Uterus (tissue), 4 donors: ENCODE measurements at places on chromosomes 2 and 18. TPM values are rescaled to one million over a fixed set of nuclear protein-coding genes. Genes with fewer than 3 reads are reported as not detected.
A peak's percentile ranks its signal among the peaks of the same experiment; 100 is the strongest.

The RAPGEF4 gene
- total RNA-seq = 26.2 TPM

The AQP12A gene
- not detected for total RNA-seq

The PID1 gene
- total RNA-seq = 48.5 TPM

The SPDYA gene
- not detected for total RNA-seq

The GPR155 gene
- total RNA-seq = 5.4 TPM

The IHH gene
- total RNA-seq = not detected

- no peaks in the 10 kb centered on the region for H3K27me3 ChIP-seq
- no peaks in the 10 kb centered on the region for H3K36me3 ChIP-seq
- no peak overlapping the region for H3K27ac ChIP-seq
- H3K4me3 ChIP-seq = no peak overlapping the region
- H3K4me1 ChIP-seq = no peaks in the 10 kb centered on the region
Observed at GRCh38 chr2:207901401-207901800, 123.9 kb downstream of the PLEKHM3 start.

GRCh38 chr18:21300908-21301200 lies 58.8 kb downstream of the GREB1L start:
- no peak overlapping the region for H3K4me3 ChIP-seq
- no peaks in the 10 kb centered on the region for H3K36me3 ChIP-seq
- H3K4me1 ChIP-seq = no peaks in the 10 kb centered on the region

DNA sequence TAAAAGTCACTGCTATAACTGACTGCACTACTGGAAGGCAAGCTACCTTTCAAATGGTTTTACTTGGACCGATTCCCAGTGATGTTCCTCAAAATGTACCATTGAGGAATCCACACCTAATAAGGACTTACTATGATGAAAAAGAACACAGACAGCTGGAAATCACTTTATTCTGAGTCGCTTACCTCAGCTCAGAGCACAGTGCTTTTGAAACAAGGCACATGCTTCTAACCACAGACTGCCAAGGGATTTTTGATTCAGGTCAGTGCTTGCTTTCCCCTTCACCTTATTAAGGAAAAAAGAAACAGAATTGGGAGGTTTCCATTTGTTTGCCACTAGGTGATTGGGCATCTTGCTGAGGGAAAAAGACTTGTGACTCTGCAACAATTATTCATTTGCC lies 707.5 kb upstream of the FSHR start:
- no peak overlapping the region for H3K4me3 ChIP-seq
- no peaks in the 10 kb centered on the region for H3K4me1 ChIP-seq
- H3K27me3 ChIP-seq = no peaks in the 10 kb centered on the region
- DNase-seq = no peak
- H3K27ac ChIP-seq = no peak overlapping the region

GRCh38 chr2:184685999-184686841 lies 87.9 kb downstream of the ZNF804A start:
- DNase-seq = no peak
- H3K27me3 ChIP-seq = no peaks in the 10 kb centered on the region
- no peak overlapping the region for H3K4me3 ChIP-seq
- no peaks in the 10 kb centered on the region for H3K36me3 ChIP-seq

DNA sequence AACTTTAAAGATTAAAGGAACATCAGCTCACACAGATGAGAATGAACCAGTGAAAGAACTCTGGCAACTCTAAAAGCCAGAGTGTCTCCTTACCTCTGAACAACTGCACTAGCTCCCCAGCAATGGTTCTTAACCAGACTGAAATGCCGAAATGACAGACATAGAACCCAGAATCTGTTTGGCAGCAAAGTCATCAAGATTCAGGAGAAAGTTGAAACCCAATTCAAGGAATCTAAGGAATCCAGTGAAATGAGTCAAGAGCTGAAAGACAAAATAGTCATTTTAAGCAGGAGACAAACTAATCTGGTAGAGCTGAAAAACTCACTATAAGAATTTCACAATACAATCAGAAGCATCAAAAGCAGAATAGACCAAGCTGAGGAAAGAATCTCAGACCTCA lies 72.0 kb downstream of the STRADB start:
- H3K36me3 ChIP-seq = no peaks in the 10 kb centered on the region
- no peak overlapping the region for H3K27ac ChIP-seq
- H3K4me1 ChIP-seq = no peaks in the 10 kb centered on the region
- H3K27me3 ChIP-seq = no peaks in the 10 kb centered on the region
- H3K4me3 ChIP-seq = no peak overlapping the region

- no peak for DNase-seq
- H3K4me1 ChIP-seq = peaks cover 4% of the 10 kb centered on the region
- H3K27ac ChIP-seq = peak overlapping the region; percentile 49
Observed at GRCh38 chr2:18474700-18475099, 85.8 kb downstream of the RDH14 start.

DNA sequence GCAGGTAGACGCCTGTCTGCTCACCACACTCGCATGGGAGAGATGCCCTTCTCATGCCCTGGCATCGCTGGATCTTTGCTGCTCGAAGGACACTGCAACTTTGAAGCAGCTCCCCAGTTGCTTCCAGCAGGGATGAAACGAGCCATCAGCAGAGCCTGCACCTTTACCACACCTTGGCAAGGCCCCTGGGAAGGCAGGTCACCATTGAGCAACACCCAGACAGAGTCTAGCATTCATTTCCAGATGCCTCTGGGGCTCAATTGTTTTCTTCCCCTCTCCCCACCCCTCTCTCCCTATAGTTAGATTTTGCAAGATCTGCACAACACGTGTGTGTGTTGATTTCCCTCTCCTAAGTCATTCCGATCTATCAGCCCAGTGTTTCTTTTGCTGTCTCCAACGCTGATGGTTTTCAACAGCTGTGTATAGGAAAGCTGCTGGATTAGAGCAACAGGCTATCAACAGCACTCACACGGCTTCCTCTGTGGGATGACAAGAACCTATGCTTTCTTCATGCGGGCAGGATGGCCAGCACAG lies 25.6 kb upstream of the INHBB start:
- no peak overlapping the region for H3K4me3 ChIP-seq
- H3K27me3 ChIP-seq = no peaks in the 10 kb centered on the region
- H3K4me1 ChIP-seq = no peaks in the 10 kb centered on the region
- DNase-seq = no peak
- H3K36me3 ChIP-seq = no peaks in the 10 kb centered on the region

DNA sequence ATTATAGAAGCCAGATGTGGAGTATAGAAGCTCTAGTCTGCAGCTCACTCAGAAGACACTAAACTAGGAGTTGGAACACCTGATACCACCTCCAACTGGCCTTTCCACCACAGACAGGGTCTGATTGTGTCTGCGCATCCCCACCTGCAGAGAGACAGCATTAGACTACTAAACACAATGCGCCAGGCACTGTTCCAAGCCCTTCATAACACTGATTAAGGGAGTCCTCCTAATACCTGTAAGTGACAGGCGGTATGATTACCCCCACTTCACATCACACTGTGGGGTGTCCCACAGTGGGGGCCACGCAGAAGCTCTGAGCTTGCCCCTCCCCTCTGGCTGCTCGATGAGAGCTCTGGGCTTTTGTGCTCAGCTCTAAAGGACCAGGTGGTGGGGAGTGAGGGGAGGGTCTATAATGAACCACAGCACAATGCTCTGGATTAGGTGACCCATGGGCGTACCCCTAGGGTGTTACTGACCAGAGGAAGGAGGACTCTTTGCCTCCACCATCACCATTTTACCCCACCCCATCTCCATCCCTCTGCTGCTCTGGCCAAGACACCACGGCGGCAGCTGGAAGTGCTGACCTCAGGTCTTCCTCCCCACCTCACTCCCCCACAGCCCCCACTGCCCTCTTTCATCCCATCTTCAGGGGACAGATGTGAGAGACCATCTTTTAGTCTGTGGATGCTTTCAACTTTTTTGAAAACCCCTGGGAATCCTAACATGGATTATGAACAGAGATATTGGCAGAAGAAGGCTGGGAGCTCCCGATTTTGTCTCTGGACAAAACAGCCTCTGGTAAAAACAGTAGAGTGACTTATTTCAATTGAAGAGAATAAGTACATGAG lies 145.1 kb downstream of the GFPT1 start:
- H3K4me3 ChIP-seq = no peak overlapping the region
- H3K4me1 ChIP-seq = no peaks in the 10 kb centered on the region
- no peaks in the 10 kb centered on the region for H3K27me3 ChIP-seq
- H3K36me3 ChIP-seq = no peaks in the 10 kb centered on the region
- H3K27ac ChIP-seq = peak overlapping the region; percentile 67
- peak; percentile 29 for DNase-seq

DNA sequence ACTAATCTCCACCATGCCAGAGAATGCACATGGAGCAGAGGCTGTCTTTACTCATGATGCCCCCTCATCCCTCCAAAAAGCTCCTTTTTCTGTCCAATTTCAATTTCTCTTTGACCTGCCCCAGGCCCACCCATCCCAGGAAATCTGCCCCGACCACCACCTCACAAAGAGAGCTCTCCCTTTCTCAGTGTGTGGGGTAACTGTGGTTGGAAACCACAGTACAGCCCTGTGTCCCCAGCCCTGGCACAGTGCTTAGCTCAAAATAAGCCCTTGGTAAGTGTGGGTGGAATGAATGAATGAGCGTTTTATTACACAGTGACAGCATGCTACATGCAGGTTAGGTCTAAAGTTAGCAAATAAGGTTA lies 43.7 kb upstream of the CAB39 start:
- H3K27me3 ChIP-seq = no peaks in the 10 kb centered on the region
- DNase-seq = no peak
- H3K27ac ChIP-seq = no peak overlapping the region

DNA sequence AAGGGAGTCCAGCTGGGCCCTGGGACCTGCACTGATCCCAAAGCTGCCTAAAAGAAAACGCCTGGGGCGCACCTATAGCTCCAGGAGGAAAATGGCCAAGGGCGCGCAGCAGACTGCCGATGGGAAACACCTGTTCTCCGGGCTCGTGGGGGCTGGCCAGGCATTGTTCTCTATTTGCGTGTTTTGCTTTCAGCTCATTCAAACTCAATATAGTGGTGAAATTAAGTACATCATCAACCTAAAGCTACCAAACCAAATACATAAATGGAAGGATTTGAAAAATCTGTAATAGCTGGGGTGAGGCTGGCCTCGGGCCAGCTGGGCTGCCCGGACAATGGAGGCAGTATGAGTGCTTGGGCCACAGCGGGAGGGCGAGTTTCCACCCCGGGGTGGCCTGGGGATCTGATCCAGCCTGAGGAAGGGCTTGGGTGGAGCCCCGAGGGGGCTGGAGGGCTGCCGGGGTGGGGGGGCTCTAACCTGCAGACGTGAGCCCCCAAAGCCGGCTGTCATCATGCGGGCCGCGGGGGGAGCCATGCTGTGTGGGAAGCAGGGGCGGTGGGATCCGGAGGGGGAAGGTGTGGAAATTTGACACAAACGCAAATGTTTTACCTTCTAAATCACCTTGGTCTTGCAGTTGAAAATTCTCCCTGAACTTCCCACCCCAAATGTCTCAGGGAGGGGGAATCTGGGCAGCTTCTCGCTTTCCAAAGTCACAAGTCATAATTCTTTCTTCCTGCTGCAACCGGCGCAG lies 77.6 kb downstream of the ASB1 start:
- H3K36me3 ChIP-seq = no peaks in the 10 kb centered on the region
- no peak overlapping the region for H3K27ac ChIP-seq
- no peak overlapping the region for H3K4me3 ChIP-seq
- no peaks in the 10 kb centered on the region for H3K4me1 ChIP-seq

DNA sequence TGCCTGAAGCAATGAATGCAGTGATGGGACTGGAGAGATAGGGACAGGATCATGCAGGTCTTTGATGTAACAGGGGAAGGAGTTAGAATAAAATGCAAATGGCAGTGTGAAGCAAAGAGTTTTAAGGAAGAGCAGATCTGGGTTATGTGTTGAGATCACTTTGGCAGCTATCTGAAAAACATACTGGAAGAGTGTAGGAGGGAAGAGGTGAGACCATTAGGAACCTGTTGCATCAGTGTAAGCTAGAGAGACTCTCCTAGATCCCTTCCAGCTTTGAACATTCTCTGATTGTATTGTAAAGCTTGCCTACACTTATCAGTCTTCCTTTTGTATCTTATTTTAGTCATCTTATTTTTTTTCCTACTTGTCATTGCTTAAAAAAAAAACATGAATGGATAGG lies 10.5 kb downstream of the ACVR2A start:
- H3K27ac ChIP-seq = no peak overlapping the region
- H3K36me3 ChIP-seq = no peaks in the 10 kb centered on the region
- H3K4me1 ChIP-seq = no peaks in the 10 kb centered on the region
- DNase-seq = no peak
- H3K27me3 ChIP-seq = no peaks in the 10 kb centered on the region

- H3K4me1 ChIP-seq = no peaks in the 10 kb centered on the region
- H3K27ac ChIP-seq = no peak overlapping the region
- no peak for DNase-seq
- no peak overlapping the region for H3K4me3 ChIP-seq
- H3K27me3 ChIP-seq = no peaks in the 10 kb centered on the region
Observed at GRCh38 chr2:191715471-191715870, 37.5 kb downstream of the NABP1 start.
